EL (cell line): ENCODE measurements at places on chromosomes 1 and 21.

DNA sequence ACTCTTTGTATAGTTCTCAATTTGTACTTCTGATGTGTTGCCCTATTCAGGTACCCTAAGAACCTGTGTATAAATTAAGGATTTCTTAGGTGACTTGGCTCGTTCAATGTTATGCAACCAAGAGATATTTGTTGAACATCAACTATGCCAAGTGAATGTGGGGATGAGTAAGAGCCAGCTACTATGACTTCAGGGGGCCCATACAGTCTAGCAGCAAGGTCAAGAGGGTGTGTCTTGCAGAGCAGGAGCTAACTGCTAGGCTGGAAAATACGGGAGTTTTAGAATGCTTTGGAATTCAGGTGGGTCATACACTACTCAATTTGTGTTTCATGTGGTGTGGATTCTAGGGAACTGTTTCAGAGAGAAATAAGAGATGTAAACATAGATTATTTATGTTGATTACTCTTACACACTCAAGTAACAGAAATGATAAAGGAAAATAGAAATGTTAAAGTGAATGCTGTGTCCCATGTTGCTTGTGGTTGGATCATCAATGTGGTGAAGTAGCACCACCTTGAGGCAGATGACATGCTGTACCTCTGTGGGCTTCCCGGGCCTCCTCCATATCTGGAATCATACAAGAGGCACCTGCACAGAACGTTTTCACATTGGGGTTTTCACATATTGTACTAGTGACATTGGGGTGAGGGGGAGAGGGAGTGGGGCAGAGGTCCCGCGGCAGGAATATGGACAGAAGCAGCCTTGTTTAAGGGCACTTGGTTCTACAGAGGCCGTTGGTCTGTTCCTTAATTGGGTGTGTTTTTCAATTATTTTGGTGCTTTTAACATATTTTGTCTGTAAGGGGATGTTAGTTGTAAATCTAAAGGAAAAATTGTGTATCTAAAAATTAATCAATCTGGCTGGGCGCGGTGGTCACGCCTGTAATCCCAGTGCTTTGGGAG is 12.4 kb downstream of the ARPC5 start:
- peak; percentile 69 for DNase-seq

DNA sequence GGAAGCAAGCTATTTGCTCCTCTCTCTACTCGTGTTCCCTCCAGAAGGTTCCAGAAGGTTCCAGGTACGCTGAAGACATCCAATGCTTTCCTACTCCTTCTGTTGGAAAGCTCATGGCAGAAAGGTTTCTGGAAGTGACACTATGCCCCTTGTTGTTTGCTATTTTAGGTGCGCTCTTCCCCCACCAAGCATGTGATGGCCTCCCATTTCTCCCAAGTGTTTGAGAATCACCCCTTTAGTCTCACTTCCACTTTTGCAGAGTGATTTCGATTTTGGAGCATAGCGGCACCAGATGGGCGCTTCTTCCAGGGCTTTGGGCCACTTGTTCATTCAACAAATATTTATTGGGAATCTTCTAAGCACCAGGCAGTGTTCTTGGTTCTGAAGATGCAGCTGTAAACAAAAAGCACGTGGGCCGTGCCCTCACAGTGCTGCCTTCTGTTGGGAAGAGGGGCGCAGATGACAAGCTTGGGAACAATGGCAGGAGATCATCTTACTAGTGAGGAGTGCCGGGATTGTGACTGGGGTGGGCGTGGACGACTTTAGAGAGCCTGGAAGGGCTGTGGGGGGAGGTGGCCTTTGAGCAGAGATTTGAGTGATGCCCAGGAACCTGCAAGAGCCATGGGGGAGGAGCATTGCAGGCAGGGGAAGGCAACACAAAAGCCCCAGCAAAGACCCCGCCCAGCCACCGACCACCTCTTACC is 43.0 kb upstream of the TARDBP start:
- DNase-seq, result no peak

GRCh38 chr21:43894206-43894577 is 29.2 kb downstream of the AGPAT3 start:
- DNase-seq, result no peak

DNA sequence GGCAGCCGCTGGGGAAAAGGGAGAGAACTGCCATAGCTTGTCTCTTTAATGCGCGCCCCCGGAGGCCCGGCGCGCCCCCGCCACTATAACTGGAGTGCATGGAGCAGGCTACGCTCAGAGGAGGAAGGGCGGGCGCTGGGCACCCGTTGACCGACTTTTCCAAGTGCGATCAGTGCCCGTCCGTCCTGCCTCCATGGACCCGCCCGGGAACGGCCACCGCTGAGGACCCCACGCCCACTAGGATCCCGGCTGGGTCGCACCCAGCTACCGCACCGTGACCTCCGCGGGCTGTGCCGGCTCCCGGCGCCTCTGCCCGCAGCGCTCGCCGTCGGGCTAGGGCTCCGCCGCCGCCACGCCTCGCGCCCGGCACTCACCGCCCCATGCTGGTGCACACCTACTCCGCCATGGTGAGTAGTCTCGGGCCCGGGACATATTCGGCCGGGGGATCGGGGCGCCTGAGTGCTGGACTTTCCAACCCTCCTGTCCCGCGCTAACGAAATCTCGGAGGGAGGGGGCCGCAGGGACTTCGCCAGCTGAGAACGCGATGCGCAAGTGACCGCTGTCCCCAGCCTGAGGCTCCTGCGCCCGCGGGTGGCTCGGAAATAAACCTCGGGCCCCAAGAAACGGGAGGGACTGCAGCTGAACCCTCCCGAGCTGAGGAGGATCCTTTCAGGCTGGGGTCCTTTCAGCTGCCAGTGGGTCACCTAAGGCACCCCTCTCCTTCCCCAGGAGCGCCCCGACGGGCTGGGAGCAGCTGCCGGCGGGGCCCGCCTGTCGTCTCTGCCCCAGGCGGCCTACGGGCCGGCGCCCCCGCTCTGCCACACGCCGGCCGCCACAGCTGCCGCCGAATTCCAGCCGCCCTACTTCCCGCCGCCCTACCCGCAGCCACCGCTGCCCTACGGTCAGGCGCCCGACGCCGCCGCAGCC is at the start of gene TFAP2E:
Gene TFAP2E (plus strand): TSS at position 117 of the 927 bp plus-strand sequence. CDS start 264 bp downstream, at position 381.
- DNase-seq, result peak; percentile 51

DNA sequence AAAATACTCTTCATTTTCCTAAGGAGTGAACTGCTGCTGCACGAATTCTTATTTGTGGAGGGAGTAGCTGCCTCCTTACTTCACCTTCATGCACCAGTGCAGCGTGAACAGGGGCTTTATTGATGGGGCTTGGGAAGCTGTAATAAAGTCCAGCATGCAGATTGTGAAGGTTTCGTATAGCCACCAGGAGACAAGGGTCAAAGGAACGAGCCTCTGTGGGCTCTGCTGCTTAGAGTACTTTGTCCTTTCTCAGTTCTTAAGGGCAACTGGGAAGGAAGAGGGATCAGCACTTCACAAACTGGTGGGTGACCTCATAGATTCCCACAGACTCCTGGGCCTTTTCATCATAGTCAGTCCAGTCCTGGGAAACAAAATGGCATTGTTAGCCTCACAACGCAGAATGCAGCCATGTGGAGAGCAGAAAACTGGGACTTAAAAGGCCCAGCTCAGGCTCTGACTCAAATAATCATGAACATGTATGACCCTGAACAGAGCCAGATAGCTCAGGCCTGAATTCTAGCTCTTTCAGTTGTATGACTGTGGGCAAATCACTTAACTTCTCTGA is 6.0 kb downstream of the CZIB start:
- no peak for DNase-seq

DNA sequence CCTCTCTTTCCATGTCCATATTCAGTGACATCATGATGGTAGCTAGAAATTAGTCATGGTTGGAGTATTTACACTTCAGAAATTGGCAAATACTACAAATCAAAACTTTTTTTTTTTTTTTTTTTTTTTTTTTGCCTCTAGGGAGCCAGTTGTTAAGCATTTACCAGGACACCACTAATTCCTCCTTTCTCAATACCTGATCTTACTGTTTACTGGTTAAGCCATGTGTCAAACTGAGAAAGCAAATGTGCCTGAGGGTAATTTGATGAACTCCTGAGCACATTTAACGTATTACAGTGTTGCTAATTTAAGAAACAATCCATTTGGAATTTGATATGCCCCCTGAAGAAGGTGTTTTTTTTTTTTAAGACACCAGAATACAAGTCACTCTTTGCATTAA is 94.4 kb downstream of the DNM3 start:
- no peak for DNase-seq

DNA sequence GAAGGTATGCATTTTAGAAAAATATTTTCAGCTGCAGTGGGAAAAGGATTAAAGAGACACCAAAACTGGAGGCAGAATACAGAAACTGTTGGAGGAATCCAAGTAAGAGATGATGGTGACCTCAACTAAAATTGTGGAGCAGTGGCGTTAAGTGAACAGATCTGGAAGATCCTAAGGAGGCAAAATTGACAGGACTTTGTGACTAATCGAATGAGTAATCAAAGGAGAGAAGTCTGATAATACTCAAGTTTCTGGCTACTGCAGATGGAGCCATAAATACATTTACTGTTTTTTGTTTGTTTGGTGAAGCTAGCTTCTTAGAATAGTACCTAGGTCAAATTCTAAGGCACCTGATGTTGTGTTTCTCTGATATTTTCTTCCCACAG is 3.1 kb downstream of the CTBS start:
- DNase-seq, result peak; percentile 41
